Activated T-cell treated with anti-CD3 and anti-CD28 coated beads, Interleukin-2, amount 50 U/mL, for 24 hours (primary cell): ENCODE measurements at places on chromosomes 7 and 10.

DNA sequence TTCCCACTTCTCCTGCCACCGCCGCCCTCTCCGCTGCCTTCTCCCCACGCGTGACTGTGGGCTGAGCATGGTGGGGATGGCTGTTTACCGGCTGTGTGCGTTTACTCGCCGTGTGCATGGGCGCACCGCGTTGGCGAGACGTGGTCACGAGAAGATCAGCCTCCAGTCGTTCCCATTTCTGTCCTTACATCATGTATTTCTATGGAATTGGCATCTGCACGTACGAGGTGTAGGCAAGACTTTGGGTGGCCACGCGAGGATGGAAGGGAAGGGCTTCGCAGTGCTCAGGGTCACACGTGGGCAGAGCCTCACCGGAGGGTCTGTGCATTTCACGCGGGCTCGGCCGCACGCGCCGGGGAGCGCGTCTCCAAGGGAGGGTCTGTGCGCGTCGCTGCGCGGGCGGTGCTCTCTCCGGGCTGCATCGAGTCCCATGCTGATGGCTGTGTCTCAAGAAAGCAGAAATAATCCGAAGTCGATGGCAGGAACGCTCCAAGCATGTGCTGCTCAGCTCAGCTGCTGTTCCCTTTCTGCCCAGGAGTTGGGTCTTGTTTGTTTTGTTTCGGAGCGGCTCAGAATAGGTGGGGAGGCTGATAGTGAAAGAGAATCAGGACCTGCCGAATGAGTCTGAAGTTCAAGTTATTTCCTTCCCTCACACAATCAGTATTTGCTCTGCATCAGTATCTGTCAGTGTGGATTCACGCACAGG, 973 bp downstream of the CAMK1D start:
- DNase-seq: peak; percentile 66

GRCh38 chr10:103555325-103555649, 61.8 kb downstream of the NEURL1 start:
- DNase-seq: no peak

- no peak for DNase-seq
Observed at GRCh38 chr10:33781606-33782395, 447.3 kb upstream of the NRP1 start.

DNA sequence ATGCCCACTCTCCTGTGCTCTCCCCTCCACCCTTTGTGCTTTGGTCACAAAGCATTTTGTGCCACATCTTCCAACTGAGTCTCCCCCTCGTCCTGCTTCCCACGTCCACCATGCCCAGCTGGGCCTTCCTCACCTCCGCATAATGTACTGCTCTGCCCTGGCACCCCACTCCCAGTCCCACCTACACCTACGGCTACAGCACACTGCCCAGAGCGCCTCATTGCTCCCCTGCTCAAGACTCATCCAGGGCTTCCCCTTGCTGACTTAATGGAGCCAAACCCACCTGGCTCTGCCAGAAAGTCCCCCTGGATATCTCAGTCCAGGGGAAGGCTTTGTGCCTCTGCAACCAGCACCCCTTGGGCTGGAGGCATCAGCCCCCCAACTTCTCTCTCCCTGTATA, 299.2 kb upstream of the ZMIZ1 start:
- peak; percentile 1 for DNase-seq

DNA sequence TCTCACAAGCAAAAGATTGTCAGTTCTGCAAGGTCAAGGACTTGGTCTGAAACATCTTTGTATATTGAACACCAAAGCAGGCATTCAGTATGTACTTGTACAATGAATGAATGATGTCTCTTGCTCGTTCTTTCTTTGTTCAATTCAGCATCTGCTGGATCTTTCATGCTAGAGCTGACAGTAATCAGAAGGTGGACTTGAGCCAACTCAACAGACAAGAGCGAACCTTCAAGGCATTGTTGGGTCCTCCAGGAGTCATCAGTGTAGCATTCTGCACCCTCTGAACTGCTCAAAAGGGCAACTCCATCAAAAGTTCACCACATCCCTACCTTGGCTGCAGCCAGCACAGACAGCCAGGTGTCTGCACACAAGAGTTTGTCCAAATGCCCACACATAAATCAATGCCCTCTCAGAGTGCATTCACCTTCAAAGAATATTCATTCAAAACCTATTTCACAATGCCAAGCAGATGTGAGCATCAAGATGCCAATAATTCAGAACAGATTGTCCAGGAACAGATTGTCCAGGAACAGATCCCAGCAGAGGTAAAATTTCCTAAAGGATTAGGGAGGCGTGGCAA, 386.7 kb downstream of the CALN1 start:
- no peak for DNase-seq

- DNase-seq: peak; percentile 44
Observed at GRCh38 chr10:52779541-52780390, 7.2 kb upstream of the MBL2 start.

DNA sequence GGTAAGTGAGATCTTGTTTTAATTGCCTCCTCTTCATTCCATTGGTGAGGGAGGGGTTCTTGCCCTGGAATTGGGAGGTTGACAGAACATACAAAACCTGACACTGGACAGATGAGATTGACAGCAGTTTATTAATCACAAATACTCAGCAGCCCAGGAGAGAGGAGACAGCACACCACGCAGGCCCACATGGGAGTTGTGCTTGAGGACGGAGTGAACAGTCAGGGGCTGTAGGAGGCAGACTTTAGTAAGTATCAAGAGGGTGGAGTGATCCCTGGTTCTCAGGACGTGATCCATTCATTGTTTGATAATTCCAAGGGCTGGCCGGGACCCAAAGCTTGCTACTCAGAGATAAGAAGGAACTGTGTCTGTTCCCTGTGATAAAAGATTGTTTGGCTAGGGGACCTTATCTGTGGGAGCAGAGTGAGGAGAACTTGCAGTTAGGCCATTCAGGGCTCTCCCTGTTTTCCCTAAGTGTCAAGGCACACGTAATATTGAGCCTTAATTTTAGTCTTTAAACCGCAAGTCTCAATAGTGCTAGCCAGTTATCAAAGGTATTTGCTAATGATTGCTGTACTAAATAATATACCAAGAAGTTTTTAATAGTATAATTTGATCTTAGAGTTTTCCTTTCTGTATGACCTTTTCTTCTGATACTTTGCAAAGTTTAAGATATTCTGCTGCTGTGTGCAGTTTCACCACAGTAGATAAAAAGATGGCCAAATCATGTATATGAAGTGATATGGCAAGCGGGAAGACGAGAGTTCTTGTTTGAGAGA, 14.5 kb downstream of the CAPZA2 start:
- DNase-seq: no peak

GRCh38 chr10:31321396-31321941, 2.5 kb downstream of the ZEB1 start:
- DNase-seq: no peak

DNA sequence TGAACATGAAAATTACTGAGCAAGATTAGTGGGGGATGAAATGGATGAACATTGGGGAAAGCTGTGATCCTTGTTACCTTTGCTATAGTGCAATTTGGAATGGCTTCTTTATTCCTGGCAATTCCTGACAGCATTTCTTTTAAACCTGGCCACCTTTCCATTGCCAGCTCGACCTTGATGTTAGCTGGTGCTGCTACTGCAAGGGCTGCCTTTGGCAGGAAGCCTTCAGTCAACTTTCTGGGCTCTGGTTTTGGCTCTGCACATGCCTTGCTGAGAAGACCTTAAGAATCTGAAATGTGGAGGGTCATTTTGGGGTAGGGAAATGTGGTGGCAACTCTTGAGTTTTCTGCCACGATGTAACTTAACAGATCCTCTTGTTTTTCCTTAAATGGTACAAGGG, 64.7 kb downstream of the KAT6B start:
- DNase-seq: no peak

DNA sequence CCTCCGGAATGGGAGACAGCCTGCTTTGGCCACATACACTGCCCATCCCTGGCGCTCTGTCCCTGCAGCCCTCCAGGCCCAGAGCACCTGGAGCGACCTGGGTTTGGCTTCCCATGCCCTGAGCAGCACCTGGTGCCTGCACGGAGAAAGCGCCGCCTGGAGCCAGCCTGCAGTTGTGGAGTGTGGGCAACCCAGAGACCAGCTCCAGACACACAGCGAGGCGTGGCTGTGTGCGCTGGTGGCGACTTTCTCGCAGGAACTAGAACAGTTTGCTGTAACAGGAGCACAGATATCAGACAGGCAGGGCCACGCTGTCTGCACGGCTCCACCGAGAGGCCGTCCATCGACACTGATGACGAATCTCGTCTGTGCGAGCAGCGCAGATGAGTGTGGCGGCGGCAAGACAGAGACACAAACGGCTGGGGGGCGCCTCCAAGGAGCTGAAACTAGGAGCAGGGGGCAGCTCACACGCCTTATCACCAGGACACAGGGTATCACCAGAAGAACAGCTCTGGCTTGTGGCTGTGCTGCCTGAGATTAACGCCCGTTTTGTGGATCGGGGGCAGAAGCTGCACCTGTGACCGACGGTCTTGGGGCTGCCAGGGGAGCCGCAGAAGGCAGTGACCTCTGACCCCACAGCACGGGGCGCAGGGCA, 275.3 kb downstream of the DNAJB6 start:
- peak; percentile 38 for DNase-seq

DNA sequence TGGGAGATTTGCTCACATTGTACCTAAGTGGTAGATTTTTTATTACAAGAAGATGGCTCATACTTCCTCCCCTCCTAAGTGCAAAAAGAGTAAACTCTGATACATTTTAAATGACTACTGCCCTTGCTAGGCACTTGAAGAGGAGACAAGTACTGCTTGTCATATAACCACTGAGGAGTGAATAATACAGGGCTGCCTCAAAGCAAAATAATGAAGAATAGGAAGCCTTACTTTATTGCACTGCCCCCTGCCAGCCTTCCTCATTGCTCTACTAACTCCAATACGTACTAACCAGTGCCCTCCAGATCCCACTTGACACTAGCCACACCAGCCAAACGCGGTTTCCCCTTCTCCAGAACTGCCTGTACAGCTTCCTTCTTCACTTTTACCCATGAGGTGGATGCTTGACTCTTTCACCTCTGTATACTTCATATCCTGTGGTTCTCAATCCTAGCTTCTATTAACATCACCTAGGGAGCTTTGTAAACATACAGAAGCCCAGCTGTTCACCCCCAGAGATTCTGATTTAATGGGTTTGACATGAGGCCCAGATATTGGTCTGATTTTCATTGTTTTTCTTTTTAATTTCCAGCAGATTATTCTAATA, 11.7 kb upstream of the MTERF1 start:
- no peak for DNase-seq

GRCh38 chr10:119305860-119306513, 98.6 kb downstream of the GRK5 start:
- DNase-seq: peak; percentile 88

- DNase-seq: no peak
Observed at GRCh38 chr10:17880601-17881000, 71.1 kb upstream of the SLC39A12 start.
